ENCODE measurements at places on chromosomes 11 and 22.
A peak's percentile ranks its signal among the peaks of the same experiment; 100 is the strongest.

- no peak for DNase-seq
These were observed 38.9 kb upstream of the RDX start for GRCh38 chr11:110335358-110335757.

DNA sequence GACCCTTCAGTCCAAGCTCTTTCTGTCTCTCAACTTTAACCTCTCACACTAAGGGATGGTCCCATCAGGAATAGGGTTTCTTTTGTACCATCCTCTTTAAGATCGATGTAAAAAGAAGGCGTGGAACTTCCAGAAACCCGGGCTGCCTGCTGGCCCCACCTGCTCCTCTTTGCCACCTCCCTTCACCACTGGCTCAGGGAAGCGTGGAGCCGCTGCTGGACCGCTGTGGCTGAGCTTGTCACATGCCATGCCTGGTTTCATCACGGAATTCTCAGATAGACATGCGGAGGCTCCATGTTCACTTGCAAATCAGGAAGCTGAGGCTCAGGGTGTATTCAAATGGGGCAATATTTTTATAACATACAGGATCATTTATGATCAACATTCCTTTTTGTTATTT, 399.7 kb downstream of the BRD1 start:
- DNase-seq: no peak

- no peak for DNase-seq
These were observed 9.4 kb downstream of the BMAL1 start for GRCh38 chr11:13287036-13287435.

GRCh38 chr11:96990914-96991313, 601.1 kb downstream of the JRKL start:
- no peak for DNase-seq

DNA sequence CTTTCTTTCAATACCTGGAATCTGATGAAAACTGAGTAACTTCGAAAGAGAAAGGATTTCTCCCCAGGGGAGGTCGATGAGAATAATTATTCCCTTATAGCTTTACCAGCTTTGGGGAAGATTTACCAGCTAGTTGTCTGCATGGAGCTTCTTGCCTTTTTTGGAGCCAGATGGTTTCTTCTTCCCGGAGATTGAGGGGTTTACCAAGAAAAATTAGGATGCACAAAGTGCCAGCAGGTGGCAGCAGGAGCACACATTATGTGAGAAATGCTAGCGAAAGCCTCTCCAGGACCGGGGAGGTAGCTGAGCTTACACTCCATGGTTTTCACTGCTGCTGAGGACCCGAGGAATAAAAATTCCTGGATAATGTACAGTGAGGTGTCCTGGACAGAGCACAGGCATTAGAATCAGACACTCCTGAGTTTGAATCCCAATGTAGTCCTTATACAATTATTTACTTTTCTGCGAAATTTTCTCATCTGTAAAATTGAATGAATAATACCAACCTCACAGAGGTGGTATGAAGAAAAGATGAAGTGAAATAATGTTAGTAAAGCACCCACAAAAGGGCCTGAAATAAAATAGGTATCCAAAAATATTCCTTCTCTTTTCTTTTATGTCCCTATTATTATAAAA, 46.0 kb upstream of the PARVA start:
- peak; percentile 86 for DNase-seq

- DNase-seq: no peak
These were observed 66.1 kb downstream of the STK33 start for GRCh38 chr11:8527939-8528338.

- DNase-seq: no peak
These were observed 31.1 kb upstream of the PDGFB start for GRCh38 chr22:39275814-39276439.

GRCh38 chr22:48885271-48885918, 942.3 kb downstream of the BRD1 start:
- DNase-seq: no peak

DNA sequence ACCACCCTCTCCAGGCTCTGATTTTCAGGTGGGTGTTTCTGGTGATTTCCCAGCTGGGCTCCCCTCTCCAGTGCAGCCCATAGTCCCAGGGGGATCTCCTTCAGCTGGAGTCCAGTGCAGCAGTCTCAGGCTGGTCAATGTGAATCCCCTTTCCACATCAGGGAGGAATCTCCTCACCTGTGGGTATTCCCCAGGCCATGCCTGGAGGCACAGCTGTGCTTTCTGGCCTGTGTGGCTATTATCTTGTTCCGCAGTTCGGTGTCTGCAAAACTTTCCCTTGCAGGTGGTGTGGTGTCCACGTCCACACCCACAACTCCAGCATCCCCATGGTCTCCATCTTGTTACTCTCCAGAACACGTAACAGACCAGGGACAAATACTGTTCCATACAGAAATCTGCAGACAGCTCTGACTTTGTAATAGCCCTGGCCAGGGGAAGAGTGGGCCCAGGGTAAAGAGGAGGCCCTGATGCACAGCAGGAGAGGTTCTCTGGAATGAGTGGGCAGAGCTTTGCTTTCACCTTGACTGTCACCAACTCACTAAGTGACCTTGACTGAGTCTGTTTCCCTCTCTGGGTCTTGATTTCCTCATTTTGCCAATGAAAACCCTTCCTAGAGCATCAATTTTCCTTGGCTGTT, 183.2 kb downstream of the CSNK2A3 start:
- DNase-seq: no peak

- peak; percentile 77 for DNase-seq
These were observed 95.7 kb downstream of the TEAD1 start for GRCh38 chr11:12769834-12770345.

- no peak for DNase-seq
These were observed 11.6 kb downstream of the IGF2 start for GRCh38 chr11:2127482-2128129.

DNA sequence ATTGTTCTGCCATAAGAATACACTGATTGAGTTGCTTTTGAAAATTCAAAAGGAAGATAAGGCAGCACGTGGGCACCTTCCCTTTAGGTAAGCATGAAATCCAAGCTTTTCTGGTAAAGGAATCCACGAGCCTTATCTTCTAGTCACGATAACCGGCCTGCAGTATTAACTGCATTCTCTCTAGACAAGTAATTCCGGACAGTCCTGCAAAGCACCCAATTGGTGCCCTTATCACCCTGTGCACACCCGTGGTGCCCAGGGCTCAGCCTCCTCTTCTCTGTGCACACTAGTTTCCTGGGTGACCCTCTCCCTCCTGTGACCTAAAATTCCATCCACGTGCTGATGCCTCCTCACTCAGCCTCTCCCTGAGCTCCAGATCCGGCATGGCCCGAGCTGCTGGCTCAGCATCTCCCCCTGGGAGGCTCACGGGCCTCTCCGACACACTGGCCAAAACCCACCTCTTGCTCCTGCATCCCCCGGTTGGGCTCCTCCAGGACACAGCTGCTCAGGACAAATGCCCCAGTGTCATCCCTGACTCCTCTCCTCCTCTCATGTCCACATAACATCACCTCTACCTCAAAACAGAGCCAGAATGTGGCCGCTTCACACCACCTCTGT, 63.7 kb downstream of the PACSIN2 start:
- no peak for DNase-seq

- DNase-seq: peak; percentile 20
These were observed 26.0 kb downstream of the SLC22A6 start for GRCh38 chr11:62958547-62959421.

- no peak for DNase-seq
These were observed 10.5 kb downstream of the KIAA0930 start for GRCh38 chr22:45230026-45230721.

GRCh38 chr22:49321477-49322055, 506.1 kb downstream of the BRD1 start:
- DNase-seq: no peak

GRCh38 chr11:57335023-57335342, 709 bp downstream of the SSRP1 start:
- DNase-seq: no peak

DNA sequence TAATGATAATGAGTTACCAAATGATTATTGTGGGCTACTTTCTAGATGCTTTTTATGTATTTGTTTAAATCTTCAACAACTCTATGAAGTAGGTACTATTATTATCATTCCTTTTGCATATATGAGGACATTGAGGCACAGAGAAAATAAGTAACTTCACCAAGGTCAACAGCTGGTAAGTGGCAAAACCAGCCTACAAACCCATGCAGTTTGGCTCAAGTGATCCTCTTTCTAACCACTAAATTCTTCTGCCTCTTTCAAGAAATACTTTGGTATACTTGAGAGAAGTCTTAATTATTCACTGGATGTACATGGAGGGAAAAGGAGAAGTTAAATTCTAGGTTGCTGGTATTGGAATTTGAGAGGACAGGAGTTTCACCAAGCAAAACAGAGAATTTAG, 495.2 kb upstream of the CADM1 start:
- no peak for DNase-seq

DNA sequence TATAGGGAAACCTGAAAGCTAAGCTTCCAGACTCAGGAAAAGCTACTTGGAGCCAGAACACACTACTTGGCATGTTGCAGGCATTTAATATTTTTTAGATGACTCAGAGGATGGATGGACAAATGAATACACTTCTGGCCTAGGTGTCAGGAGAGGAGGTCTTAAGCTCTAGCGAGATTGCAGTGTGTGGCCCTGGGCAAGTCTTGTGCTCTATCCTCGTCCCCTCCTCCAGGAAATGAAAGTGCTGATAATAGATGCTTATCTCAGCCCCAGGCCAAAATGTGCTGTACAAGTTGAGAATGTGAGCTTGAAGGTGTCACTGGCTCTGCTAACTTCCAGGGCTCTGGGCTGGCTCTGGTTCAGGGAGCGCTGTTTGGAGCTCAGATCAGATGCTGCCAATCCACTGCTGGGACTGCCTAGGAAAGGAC, 136.3 kb downstream of the PKNOX2 start:
- DNase-seq: peak; percentile 74

DNA sequence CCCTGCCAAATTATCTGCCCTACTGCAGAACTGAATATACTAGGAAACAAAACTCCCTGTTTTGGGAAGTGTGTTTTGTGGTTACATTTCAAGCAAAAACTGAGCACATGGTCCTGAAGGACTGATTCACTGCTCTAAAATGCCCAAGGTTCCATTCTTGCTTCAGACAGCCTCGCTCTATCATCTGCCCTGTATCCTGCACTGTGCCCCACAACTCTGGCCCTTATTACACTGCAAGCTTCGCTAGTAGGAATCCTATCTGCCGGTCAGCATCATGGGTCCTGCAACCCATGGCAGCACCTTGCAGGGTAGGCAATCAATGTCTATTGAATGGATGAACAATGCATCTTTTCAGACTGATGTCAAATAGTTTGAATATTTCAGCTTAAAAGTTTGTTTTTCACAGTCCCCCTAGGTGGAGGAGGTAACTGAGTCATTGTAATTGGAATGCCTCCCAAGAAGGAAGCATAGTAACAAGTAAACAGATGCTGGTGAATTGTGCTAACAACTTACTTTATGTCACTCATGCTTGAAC, 21.3 kb downstream of the LAYN start:
- DNase-seq: peak; percentile 77

DNA sequence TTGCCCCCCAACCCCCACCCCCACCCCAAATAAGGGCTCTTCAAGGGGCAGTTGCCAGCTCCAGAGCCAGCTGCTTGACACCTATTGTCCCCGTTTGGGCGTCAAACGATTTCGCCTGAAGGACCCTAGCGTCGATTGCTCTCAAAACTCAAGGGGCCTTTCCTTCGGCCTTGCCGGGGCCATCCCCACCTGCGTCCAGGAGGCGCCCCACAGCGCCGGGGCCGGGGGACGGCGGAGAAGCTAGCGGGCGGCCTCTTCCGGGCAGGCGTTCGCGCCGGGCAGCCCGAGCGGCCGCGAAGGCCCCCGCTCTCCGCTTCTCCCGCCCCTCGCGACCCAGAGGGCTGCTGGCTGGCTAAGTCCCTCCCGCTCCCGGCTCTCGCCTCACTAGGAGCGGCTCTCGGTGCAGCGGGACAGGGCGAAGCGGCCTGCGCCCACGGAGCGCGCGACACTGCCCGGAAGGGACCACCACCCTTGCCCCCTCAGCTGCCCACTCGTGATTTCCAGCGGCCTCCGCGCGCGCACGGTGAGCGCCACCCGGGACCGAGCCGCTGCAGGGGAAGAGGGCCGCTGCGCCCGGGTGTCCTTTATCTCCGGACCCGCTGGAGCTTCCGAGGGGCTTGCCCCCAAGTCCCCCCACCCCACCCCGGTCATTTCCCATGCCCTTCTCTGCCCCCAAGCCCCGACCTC, at the start of gene CAPRIN1:
Gene CAPRIN1, plus strand, starts transcription at position 383 of the 687 bp plus-strand sequence. CDS start 690 bp downstream, outside the sequence.
- peak; percentile 88 for DNase-seq

- DNase-seq: no peak
These were observed 415.9 kb downstream of the TMEM135 start for GRCh38 chr11:87453531-87454089.

DNA sequence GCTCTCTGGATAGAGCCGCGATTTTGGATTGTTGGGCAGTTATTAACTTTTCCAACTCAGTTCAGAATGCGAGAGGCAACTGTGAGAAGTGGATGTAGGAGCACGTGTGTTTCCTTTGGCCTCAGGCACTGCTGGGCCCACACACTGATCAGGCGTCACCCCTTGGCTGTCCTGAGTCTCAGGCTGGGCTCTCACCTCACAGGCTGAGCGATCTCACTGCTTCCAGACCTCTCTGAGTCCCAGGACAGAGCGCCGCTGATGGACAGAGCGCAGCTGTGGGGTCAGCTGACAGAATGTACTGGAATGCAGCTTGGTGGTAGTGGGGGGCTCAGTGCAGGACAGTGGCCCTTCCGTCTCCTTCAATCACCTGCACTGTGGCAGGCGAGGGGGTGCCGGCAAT, 516.2 kb downstream of the TBC1D22A start:
- DNase-seq: no peak

- no peak for DNase-seq
These were observed 303.3 kb downstream of the BRD1 start for GRCh38 chr22:49524362-49524761.

- DNase-seq: no peak
These were observed 202.9 kb downstream of the MIAT start for GRCh38 chr22:26860301-26860700.

GRCh38 chr11:115718945-115719344, 214.7 kb upstream of the CADM1 start:
- DNase-seq: no peak

- DNase-seq: no peak
These were observed 3.4 kb upstream of the SLC25A1 start for GRCh38 chr22:19181786-19182471.

DNA sequence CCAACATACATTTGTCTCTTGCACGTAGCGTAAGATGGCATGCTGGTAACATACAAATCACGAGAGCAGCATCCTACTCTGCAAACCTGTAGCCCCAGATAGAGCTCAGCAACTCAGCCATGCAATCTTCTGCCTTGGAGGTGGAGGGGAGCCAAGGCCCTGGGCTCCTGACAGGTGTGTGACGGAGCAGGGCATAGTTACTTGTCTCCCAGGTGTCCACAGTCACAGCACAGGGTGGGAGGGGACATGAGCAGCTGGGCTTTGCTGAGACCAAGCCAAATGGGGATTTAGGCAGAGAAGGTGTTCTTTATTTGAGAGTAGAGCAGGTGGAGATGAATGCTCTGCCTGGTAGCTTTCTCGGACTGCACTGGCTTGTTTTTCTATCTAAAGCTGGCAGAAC, 111.7 kb downstream of the TEAD1 start:
- no peak for DNase-seq

DNA sequence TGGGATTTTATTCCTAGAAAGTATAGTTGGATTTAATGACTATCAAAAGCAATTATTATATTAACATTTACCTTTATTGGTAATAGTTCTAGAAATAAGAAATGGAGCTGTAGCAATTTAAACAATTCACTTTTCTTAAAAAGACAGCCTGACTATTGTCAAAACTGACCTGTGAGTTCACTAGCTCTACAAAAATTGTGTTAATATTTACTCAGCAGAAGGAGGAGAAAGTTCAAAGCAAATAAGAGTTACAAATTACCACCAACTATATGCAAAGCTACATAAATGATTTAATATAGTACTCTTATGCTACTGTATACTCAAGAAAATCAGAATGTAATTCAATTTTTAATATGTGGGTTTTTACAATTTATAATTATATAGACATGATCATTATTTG, 310.0 kb downstream of the DCDC1 start:
- DNase-seq: no peak
